Right atrium auricular region (tissue), 2 donors: ENCODE measurements at places on chromosomes 1 and 21.

- no peak for DNase-seq
Measured at GRCh38 chr1:15431571-15431948, 6.7 kb upstream of the CTRC start.

GRCh38 chr1:159505676-159506075 is 30.1 kb downstream of the OR10J5 start:
- DNase-seq: no peak

DNA sequence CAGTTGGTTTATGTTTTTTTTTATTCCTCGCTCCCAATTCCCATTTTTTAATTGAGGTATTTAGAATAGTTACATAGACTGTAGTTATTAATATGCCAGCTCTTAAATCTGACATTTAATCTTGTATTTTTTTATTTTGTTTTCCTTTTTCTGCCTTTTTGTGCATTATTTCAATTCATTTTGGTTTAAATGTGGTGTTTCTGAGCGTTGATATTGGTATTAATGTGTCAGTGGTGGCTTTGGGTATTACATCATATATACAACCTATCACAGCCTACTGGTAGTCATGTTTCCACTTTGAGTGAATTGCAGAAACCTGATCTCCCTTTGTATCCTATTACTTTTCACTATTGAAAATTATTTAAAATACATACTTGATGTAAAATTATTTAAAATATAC is 1027.3 kb downstream of the KCNT2 start:
- DNase-seq: no peak

DNA sequence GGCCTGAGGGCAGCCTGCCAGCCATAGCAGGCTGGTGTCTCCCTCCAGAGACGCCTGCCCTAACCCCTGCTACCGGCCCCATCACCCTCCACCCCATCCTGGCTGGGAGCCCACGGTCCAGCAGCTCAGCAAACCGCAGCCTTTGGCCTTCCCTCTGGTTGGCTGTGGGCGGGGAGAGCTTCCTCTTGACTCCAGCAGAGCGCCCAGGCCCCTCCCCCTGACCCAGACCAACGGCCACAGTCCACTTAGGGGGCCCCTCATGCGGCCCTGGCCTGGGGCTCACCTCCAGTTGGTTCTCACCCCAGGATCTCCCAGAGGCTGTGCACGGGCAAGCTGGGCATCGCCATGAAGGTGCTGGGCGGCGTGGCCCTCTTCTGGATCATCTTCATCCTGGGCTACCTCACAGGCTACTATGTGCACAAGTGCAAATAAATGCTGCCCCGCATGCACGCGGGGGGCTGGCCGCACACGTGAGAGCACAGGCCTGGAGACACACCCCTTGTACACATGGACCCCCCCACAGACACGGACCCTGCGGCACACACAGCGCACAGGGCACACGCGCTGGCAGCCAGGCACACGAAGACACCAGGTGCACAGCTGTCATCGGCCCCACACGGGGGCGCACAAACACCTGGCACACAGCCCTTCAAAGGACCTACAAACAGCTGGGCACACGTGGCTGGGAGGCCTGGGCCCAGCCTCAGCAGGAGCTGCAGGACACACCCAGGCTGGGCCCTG is 3.1 kb downstream of the SMIM1 start:
- DNase-seq: no peak
